NCI-H146 (cell line): ENCODE measurements at places on chromosomes 3 and 15.
A peak's percentile ranks its signal among the peaks of the same experiment; 100 is the strongest.

- no peak for DNase-seq
Observed at GRCh38 chr15:62822228-62822627, 220.3 kb upstream of the TPM1 start.

- no peak for DNase-seq
Observed at GRCh38 chr3:72223116-72223515, 438.2 kb upstream of the PROK2 start.

- no peak for DNase-seq
Observed at GRCh38 chr3:135989242-135989641, 23.7 kb downstream of the PPP2R3A start.

GRCh38 chr3:194058189-194058571 is 77.8 kb upstream of the HES1 start:
- DNase-seq: peak; percentile 97

GRCh38 chr3:54681706-54682105 is 246.2 kb downstream of the LRTM1 start:
- DNase-seq: no peak

DNA sequence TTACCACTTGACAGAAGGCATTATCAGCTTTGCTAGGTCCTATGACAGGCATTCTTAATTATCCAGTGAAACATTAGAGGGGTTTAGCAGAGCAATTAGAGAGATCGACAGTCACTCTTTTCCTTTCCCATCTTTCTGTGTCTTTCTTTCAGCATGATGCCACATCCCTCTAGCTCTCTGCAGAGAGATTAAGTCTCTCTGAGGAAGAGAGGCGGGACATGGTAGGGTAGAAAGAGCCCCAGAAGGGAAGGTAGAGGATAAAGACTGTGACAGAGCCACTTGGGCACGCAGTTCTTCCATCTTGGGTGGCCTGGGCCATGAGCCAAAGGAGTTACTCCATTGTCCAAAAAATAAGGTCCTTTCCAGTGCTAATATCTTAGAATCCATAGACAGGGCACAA is 55.8 kb downstream of the HHLA2 start:
- peak; percentile 4 for DNase-seq

DNA sequence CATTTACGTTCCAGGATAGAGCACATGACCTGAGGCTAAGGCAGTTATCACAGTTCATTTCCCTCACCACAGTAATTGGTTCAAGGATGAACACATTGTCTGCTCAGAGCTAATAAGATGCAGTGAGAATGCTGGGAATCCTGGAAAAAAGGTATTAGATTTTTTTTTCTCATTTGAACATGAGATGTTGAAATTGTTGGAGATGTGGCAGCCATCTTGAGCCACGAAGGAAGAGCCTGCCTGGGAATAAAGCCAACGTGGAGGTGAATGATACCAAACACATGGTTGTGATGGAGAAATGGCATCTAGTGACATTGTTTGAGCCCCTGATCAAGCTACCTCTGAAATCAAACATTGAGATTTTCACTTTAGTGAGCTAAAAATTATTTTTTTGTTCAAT is 16.0 kb upstream of the STT3B start:
- no peak for DNase-seq

DNA sequence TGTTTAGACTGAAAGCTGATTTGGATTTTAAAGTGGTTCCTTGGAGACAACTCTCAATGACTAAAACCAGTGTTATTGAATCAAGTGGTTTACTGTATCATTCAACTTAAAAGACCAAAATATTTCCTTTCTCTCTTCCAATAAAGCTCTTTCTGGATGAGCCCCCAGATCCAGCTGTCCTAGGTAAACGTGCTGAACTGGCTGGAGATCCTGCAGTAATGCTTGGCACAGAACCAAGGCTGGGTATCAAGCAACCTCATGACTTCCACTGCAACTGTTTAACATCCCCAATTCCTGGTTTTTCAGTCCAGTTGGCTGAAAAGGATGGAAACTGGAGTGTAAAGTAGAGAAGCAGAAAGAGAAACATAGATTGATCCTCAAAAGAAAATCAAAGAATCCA is 28.9 kb downstream of the SEC22C start:
- no peak for DNase-seq

DNA sequence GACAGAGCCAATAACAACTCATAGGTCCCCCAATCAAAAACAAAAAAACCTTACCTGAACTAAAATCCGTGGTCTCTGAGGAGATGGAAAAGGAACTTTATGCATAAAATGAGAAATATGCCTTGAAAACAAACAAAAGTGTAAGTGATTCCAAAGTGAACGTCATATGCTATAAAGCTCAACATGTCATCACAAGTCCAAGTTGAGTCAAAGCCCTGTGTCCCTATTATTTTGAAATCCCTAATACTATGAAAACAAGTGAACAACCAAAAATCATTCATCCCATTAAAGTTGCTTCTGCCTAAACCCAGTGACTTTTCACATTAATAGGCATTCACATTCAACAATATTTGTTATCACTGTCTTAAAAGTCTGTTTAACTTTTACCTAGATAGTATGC is 59.4 kb downstream of the DENND4A start:
- no peak for DNase-seq

DNA sequence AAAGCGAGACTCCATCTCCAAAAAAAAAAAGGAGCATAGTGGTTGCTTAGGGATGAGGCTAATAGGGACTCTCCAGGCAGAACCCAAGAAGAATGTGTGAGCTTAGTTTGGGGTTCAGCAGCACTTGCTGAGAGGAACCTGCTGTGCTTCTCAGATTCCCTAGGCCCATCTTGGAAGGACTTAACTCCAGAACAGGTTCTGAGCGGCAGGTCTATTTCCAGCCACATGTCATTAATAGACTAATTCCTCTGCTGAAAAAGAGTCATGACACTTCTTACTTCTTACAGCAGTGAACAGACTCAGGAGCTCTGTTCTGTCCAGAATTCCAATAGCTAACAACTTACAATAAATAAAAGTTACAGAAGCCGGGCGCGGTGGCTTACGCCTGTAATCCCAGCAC is 22.5 kb downstream of the RHOA start:
- no peak for DNase-seq

GRCh38 chr3:18237251-18238005 is 187.7 kb downstream of the SATB1 start:
- no peak for DNase-seq

DNA sequence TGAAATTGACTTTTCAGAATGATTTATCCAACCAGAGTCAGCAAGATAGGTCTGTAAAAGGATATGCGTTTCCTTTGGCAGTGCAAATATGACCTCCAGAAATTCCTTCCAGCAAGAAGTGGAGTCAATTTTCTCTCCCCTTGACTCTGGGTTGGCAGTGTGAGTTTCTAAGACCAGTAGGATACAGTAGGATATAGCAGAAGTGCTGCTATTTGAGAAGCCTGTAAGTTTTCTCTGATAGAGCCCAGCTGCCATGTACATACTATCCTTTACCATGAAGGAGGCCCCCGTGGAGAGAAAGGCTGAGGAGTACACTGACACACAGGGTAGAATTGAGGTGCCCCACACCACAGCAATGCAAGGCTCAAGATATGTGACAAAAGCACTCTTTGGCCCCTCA is 409.1 kb upstream of the PDZRN3 start:
- no peak for DNase-seq

- no peak for DNase-seq
Observed at GRCh38 chr15:70336425-70337009, 238.8 kb upstream of the TLE3 start.

GRCh38 chr3:171695426-171695825 is 114.9 kb downstream of the PLD1 start:
- no peak for DNase-seq
